ENCODE measurements at places on chromosomes 11 and 22. TPM values are rescaled to one million over a fixed set of nuclear protein-coding genes. Genes with fewer than 3 reads are reported as not detected.

RASL10A gene
- total RNA-seq = 0.92 TPM

CCS gene
- 57.5 TPM for total RNA-seq

ADORA2A gene
- 3.5 TPM for total RNA-seq

LTO1 gene
- 25.3 TPM for total RNA-seq

ANGPTL5 gene
- not detected for total RNA-seq

NAALADL1 gene
- 1.0 TPM for total RNA-seq

SCGB2A2 gene
- not detected for total RNA-seq

MRGPRX3 gene
- not detected for total RNA-seq

P2RX3 gene
- total RNA-seq = 0.15 TPM

OTOG gene
- 0.86 TPM for total RNA-seq

ADM2 gene
- total RNA-seq = 11.9 TPM

SCO2 gene
- 3.3 TPM for total RNA-seq

ARHGEF12 gene
- total RNA-seq = 27.0 TPM

CHRM4 gene
- total RNA-seq = 1.0 TPM

LRRC56 gene
- 3.4 TPM for total RNA-seq
